ENCODE measurements at places on chromosomes 2 and 18. TPM values are rescaled to one million over a fixed set of nuclear protein-coding genes. Genes with fewer than 3 reads are reported as not detected.

Gene GNLY
- 46.7 TPM for total RNA-seq

Gene FOXI3
- not detected for total RNA-seq

Gene RNF138
- 86.0 TPM for total RNA-seq

GRCh38 chr2:12637754-12638153 is 79.0 kb upstream of the TRIB2 start:
- no peak for DNase-seq
- peaks cover 29% of the 10 kb centered on the region for H3K4me1 ChIP-seq
- no peaks in the 10 kb centered on the region for H3K36me3 ChIP-seq
- no peak overlapping the region for H3K4me3 ChIP-seq

GRCh38 chr2:3768960-3769765 is 65.8 kb downstream of the DCDC2C start:
- H3K27me3 ChIP-seq = no peaks in the 10 kb centered on the region
- H3K4me3 ChIP-seq = no peak overlapping the region
- H3K27ac ChIP-seq = no peak overlapping the region
